DMS 273 treated with DMSO at 0.1 percent for 48 hours (cell line): ENCODE measurements at places on chromosomes 11 and 22.

- no peak for DNase-seq
These were observed 112.2 kb downstream of the NCAM1 start for GRCh38 chr11:113073290-113073953.

DNA sequence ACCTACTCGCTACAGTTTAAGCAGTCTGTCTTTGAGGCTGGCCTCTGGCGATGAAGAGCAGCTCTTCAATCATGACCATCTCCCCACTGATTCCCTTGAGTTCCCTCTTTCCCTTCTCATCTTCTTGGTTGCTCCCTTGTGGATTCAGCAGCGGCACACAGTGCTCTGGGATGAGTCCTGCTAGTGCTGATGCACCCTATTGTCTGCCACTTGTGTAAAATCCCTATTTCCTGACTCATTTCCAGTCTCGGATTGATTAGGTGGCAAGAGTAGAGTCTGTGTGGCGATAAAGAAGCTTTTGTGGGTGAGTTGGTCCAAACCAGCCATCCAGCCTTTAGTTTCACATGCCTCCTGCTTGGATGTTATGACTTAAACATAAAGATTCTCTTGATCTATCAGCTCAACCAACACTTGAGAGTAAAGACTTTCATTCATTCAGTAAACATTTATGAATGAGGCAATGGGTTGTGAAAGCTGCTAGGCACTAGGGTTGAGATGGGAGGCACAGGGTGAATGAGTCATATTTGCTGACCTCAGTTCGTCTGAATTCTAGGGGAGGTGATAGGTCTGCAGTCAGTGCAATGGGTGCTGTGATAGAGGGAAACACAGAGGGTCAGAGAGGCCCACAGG, 219.4 kb upstream of the RAG2 start:
- no peak for DNase-seq

- DNase-seq: no peak
These were observed 1027.4 kb downstream of the BRD1 start for GRCh38 chr22:48800036-48800885.

DNA sequence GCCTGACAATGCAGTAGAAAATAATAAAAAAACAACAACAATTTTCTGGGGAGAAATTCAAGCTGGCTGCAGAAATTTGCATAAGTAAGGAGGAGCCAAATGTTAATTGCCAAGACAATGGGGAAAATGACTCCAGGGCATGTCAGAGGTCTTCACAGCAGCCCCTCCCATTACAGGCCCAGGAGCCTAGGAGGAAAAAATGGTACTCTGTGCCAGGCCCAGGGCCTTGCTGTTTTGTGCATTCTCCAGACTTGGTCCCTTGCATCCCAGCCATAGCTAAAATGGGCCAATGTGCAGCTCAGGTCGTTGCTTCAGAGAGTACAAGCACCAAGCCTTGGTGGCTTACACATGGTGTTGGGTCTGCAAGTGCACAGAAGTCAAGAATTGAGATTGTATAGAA, 45.5 kb downstream of the MS4A2 start:
- DNase-seq: no peak

- peak; percentile 27 for DNase-seq
These were observed at the start of gene SNX32 for GRCh38 chr11:65833297-65834030. Gene SNX32 (plus strand): TSS chr11:65833963. CDS start chr11:65834066, 103 bp downstream.

DNA sequence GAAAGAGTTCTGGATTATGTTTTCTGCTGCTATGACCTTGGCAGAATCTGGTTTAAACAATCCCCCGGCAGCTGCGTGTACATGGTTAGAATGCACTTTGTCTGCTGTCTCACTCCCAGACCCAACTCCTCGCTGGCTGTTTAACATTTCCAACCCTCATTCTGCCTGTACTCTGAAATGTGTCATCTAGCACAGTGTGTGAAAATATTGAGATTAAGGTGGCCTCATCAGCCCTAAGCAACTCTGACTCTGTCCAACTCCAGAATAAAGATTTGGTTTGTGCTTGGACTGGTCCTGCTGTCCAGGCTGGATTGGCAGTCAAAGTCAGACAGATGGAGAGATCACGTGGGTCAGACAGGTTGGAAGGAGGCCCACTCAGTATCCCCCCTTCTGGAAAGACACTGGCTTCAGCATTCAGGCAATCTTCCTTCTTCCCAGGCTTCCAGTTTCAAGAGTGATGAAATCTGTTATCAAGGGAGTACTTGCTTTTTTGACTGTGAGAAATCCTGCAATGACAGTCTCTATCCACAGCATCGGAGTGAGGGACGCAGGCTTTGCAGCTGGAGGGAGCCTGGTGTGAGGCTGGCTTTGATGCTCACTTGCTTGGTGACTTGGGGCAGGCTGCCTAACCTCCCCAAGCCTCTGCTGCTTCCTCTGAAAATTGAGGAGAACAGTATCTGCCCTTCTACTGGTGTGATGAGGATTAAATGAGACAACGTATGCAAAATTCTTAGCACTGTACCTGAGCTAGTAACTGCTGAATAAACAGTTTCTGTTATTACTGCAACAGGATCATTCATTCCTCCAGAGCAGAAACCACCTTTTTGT, 29.8 kb downstream of the ABTB2 start:
- DNase-seq: peak; percentile 54

- DNase-seq: no peak
These were observed 63.0 kb downstream of the HIPK3 start for GRCh38 chr11:33320016-33320813.

DNA sequence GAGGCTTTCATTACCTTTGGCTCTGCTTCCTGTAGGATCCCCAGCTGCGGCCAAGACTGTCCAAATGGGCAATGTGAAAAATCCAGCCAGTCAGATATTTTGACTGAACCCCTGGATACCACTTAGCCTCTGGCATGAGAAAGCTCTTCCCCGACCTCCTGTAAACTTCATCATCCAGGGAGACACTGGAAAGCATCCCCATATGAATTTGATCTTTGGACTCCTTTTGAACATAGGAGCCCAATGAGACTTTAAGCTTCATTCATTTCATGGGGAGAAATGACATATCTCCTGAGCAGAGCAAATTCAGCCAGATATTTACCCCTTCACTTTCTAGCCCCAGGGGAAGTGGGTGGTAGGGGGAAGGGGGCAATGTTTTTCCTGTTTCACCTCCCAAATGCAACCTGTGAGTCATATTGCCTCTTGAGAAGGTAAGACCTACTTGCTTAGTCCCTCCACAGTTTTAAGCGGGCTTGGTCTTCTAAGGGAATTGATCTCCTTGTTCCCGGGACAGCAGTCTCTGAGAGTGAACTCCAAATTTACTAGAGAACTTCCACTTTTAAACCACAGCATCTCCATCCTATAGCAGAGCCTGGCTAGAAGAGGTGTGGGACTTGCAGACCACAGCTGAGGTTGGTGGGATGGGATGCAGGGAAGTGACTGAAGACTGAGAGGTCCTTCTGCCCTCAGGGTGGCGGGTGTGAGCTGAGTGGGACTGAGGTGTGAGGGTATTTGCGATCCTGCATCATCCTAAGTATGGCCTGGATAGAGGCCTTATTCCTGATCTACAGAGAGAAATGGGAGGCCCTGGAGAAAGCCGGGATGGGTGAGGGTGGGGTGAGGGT, 20.3 kb upstream of the POU2AF1 start:
- DNase-seq: no peak

- DNase-seq: no peak
These were observed 55.6 kb downstream of the P4HA3 start for GRCh38 chr11:74255741-74256375.

GRCh38 chr22:25650833-25651232, 86.4 kb downstream of the GRK3 start:
- no peak for DNase-seq
